Neural crest cell (in vitro differentiated cells): ENCODE measurements at places on chromosomes 2 and 18.
A peak's percentile ranks its signal among the peaks of the same experiment; 100 is the strongest.

DNA sequence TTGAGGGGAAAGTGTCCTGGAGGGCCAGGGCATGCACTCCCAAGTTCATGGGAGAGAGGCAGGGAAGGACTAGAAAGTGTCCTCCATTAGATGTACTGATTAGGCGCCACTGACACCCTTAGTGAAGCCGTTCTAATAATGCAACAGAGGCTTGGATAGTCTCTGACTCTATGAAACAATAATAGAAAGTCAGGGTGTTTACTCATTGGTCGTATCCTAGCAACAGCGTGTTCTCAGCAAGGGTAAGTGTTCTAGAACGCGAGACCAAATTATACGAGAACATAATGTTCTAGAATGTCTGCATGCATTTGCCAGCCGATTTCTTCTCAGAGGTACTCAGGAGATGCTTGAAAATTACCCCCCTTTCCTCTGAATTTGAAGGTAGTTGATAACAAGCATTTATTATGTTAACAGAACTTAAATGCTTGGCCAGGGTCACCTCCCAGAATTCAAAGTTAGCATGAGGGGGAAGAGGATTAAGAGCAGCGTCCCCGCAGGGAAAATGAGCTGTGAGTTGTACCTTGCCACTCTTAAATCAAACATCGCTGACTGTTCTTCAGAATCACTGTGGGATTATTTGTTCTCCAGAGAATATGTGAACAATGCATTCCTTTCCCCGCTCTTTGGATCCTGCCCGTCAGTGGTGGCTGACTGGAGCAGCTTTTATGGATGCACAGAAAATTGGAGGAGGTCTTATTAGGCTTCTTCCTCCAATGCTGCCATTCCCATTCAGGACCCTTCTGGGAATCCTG lies 33.7 kb upstream of the PDIA6 start:
- H3K4me3 ChIP-seq, result no peak overlapping the region
- H3K36me3 ChIP-seq, result no peaks in the 10 kb centered on the region
- no peak for DNase-seq
- peaks cover 13% of the 10 kb centered on the region for H3K4me1 ChIP-seq
- no peak overlapping the region for H3K27ac ChIP-seq
- H3K27me3 ChIP-seq, result no peaks in the 10 kb centered on the region

DNA sequence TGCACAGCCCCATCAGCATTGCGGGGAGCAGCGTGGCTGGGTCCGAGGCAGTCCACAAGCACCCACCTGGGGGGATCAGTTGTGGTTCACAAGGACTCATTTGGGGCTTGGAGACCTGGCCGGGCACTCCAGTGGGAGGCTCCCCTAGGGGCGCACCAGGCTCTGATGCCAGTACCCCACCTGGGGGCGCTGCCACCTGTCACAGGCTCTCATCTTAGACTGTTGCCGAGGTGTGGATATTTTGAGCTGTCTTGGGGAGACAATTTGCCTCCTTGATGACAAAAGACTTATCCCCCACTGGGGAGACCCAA lies 3.0 kb downstream of the ADRA2B start:
- no peaks in the 10 kb centered on the region for H3K36me3 ChIP-seq
- peaks cover 19% of the 10 kb centered on the region for H3K4me1 ChIP-seq
- H3K27me3 ChIP-seq, result peaks cover 19% of the 10 kb centered on the region
- peak overlapping the region; percentile 44 for H3K4me3 ChIP-seq

DNA sequence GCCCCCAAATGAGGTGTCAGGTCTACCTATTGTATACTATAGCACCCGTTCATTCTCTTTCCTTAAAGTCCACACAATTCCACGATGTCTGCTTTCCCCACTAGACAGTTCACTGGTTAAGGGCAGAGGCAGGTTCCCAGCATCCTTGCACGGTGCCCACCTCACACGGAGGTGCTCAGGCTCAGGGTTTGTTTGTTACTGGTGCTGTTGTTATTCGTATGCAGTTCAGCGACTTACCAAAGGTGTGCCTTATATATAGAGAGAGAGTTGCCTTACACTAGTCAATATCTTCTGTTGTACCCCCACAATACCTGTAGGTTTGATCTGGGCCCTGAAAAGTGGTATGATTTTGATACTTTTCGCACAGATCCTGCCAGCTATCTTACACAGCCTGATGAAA lies 30.6 kb downstream of the SLC3A1 start:
- no peaks in the 10 kb centered on the region for H3K4me1 ChIP-seq
- no peaks in the 10 kb centered on the region for H3K27me3 ChIP-seq
- H3K4me3 ChIP-seq, result no peak overlapping the region
- no peak overlapping the region for H3K27ac ChIP-seq
- DNase-seq, result no peak

DNA sequence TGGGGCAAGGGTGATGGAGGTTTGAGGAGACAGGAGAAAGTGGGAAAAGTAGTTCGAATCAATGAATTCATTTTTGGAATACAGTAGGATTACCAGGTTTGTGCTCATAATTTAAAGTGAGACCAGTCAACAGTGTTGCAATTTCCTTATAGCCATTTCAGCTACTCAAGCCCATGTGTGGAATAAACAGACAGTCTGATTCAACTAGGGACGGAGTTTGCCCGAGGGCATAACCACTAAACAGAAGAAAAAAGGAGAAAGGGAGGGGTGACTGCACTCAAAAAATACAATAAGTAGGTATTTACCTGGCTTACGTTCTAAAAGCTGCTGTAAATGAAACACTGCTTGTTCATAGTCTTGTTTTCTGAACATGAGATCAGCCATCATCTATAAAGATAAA lies 55.2 kb downstream of the TTC21B start:
- H3K4me3 ChIP-seq, result peak overlapping the region; percentile 0
- H3K4me1 ChIP-seq, result peaks cover 52% of the 10 kb centered on the region
- no peak for DNase-seq
- H3K36me3 ChIP-seq, result peaks cover 39% of the 10 kb centered on the region
- peak overlapping the region; percentile 88 for H3K27ac ChIP-seq
- H3K27me3 ChIP-seq, result no peaks in the 10 kb centered on the region

GRCh38 chr2:43225093-43225787 lies 1.2 kb downstream of the ZFP36L2 start:
- peak overlapping the region; percentile 87 for H3K27ac ChIP-seq
- peaks cover 48% of the 10 kb centered on the region for H3K4me1 ChIP-seq
- H3K27me3 ChIP-seq, result peaks cover 2% of the 10 kb centered on the region
- H3K36me3 ChIP-seq, result peaks cover 5% of the 10 kb centered on the region
- H3K4me3 ChIP-seq, result peak overlapping the region; percentile 92
- peak; percentile 30 for DNase-seq

DNA sequence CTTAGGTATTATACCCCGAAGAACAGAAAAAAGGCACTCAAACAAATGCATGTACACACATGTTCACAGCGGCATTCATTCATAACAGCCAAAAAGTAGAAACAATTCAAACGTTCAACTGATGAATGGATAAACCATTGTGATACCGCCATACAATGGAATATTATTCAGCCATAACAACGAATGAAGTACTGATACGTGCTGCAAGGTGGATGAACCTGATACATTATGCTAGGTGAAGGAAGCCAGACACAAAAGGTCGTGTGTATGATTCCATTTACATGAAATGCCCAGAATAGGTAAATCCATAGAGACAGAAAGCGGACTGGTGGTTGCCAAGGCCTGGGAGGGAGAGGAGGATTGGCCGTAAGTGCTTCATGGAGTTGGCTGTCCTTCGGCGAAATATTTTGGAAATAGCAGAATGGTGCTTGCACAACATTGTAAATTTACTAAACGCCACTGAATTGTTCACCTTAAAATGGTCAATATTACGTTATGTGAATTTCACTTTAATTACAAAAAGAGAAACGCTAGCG lies 750 bp upstream of the RMP24 start:
- H3K36me3 ChIP-seq, result peaks cover 10% of the 10 kb centered on the region
- peaks cover 26% of the 10 kb centered on the region for H3K4me1 ChIP-seq
- H3K27me3 ChIP-seq, result peaks cover 3% of the 10 kb centered on the region
- H3K27ac ChIP-seq, result peak overlapping the region; percentile 97
- DNase-seq, result no peak

GRCh38 chr18:27942706-27943105 lies 234.2 kb downstream of the CDH2 start:
- peak overlapping the region; percentile 95 for H3K27ac ChIP-seq
- no peaks in the 10 kb centered on the region for H3K27me3 ChIP-seq
- DNase-seq, result no peak
- peaks cover 16% of the 10 kb centered on the region for H3K36me3 ChIP-seq
- H3K4me1 ChIP-seq, result peaks cover 53% of the 10 kb centered on the region
- H3K4me3 ChIP-seq, result no peak overlapping the region

- H3K4me1 ChIP-seq, result peaks cover 6% of the 10 kb centered on the region
- H3K27me3 ChIP-seq, result no peaks in the 10 kb centered on the region
- no peak overlapping the region for H3K27ac ChIP-seq
- H3K4me3 ChIP-seq, result no peak overlapping the region
- no peak for DNase-seq
- H3K36me3 ChIP-seq, result no peaks in the 10 kb centered on the region
These were observed 297.6 kb upstream of the NRXN1 start for GRCh38 chr2:51329512-51329911.

GRCh38 chr2:128792476-128793054 lies 473.9 kb upstream of the HS6ST1 start:
- no peaks in the 10 kb centered on the region for H3K36me3 ChIP-seq
- DNase-seq, result no peak
- H3K27me3 ChIP-seq, result no peaks in the 10 kb centered on the region
- H3K4me1 ChIP-seq, result peaks cover 8% of the 10 kb centered on the region

DNA sequence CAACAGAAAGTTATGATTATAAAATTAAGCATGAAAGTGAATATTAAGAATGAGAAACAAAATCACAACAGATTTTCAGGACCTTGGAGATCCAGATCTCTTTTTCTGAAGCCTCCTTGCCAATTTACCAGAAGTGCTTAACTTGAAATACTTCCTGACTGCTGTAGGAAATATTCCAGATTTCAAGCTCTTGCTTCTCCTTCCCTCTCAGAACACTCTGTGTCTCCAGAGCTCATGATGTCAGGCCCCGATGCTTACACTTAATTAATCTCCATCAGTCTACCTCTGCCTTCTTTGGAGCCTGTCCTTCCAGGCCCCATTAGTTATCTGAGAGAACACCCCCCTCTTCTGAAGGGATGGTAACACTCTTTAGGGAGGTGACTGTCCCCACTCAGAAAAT lies 20.7 kb upstream of the NT5C1B start:
- H3K36me3 ChIP-seq, result no peaks in the 10 kb centered on the region
- no peaks in the 10 kb centered on the region for H3K27me3 ChIP-seq
- H3K27ac ChIP-seq, result no peak overlapping the region
- no peaks in the 10 kb centered on the region for H3K4me1 ChIP-seq
- H3K4me3 ChIP-seq, result no peak overlapping the region

DNA sequence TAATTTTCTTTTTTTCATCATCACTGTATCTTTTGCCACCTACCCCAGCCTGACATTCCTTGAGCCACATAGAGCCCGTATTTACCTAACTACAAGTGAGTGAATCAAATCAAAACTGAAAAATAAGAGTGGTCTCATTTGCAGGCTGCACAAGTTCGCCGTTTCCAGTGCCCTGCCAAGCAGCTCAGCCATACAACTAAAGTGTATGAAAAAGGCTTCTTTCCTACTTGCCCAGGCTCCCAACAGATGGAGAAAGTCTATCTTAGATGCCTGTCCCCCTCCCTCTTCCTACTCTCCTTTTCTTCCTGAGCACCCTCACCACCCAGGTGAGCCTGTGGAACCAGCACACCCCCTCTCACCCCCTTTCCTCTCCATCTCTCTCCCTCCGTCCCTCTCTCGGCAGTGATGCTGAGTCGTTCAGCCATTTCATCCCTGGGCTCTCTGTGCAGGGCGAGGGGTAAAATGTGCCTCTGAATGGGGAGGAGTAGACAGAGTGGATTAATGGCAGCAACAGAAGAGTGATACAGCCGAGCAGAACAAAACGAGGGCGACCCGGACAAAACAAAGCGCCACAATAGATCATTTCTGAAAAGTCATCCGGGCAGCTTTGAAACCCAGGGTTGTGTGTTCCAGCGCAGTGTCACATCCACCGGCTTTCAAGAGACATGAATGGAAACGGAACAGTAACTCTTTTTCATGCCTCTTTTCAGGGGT lies 65.0 kb upstream of the POU3F3 start:
- H3K4me1 ChIP-seq, result peaks cover 65% of the 10 kb centered on the region
- peak overlapping the region; percentile 95 for H3K27ac ChIP-seq
- peak overlapping the region; percentile 72 for H3K4me3 ChIP-seq
- no peaks in the 10 kb centered on the region for H3K27me3 ChIP-seq

DNA sequence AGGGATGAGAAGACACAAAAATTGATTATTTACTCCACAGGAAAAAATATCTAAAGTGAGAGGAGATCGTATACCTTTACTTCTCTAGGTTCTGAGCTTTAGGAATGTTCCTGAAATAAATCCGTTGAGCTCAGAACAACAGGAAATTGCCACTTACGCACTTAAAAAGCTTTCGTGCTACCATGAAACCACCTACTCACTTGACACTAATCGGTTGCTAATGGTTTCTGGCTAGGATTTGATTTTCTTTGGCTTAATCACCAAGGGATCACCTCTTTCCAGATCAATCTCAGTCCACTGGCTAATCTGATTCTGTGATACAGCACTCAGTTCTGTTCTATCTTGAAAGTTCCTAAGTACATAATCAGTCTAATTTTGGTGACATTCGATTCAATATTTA lies 419.6 kb downstream of the DLGAP1 start:
- no peak overlapping the region for H3K27ac ChIP-seq
- no peaks in the 10 kb centered on the region for H3K36me3 ChIP-seq
- no peak for DNase-seq
- H3K4me3 ChIP-seq, result no peak overlapping the region
- no peaks in the 10 kb centered on the region for H3K4me1 ChIP-seq

GRCh38 chr2:33436083-33436482 lies 40.4 kb upstream of the RASGRP3 start:
- H3K4me1 ChIP-seq, result peaks cover 10% of the 10 kb centered on the region
- H3K27ac ChIP-seq, result no peak overlapping the region
- no peaks in the 10 kb centered on the region for H3K36me3 ChIP-seq
- no peak for DNase-seq

GRCh38 chr2:197124639-197125390 lies 185.8 kb downstream of the ANKRD44 start:
- peaks cover 4% of the 10 kb centered on the region for H3K36me3 ChIP-seq
- DNase-seq, result no peak
- H3K27me3 ChIP-seq, result no peaks in the 10 kb centered on the region
- no peak overlapping the region for H3K27ac ChIP-seq
- H3K4me3 ChIP-seq, result no peak overlapping the region

DNA sequence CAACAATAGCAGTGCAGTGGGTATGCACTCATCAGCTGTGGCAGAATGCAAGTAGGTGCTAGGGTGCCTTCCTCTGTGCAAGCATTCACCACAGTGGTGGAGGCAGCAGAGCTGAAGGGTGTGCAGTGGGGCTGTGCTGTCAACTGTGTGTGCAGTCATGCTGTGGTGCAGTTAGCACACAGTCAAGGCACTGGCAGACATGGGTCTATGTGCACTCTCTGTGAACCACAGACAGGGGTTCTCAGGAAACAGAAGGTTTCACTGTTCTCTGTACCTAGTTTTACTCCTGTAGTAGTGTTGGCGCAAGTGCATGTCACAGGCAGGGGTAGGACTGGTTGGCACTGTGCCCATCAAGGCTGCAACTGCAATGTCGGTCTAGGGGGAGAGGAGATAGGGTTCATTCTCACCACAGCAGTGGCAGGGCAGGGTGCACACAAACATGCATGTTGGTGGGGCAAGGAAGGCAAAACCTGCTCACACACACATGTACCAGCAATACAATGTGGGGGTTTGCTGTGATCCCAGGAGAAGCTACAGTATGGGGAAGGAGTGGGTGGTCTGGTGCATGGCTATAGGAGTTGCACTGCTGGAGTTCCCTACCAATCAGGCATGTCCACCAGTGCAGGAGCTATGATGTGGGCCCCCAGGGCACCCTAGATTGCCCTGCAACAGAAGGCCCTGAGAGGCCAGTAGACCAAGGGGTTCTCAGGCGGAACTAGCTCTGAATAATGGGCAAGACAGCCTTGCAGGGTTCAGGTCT lies 242.7 kb upstream of the DDX18 start:
- H3K4me3 ChIP-seq, result no peak overlapping the region
- DNase-seq, result no peak
- H3K4me1 ChIP-seq, result no peaks in the 10 kb centered on the region
- H3K27me3 ChIP-seq, result no peaks in the 10 kb centered on the region
- H3K36me3 ChIP-seq, result peaks cover 50% of the 10 kb centered on the region
- H3K27ac ChIP-seq, result no peak overlapping the region
